ENCODE measurements at places on chromosomes 2 and 18. TPM values are rescaled to one million over a fixed set of nuclear protein-coding genes. Genes with fewer than 3 reads are reported as not detected.

CEP192 gene
- total RNA-seq: 25.8 TPM

ICA1L gene
- 2.3 TPM for total RNA-seq

- DNase-seq: peak; percentile 49
Observed at GRCh38 chr18:58542426-58543159, 86.3 kb downstream of the ALPK2 start.

REG3A gene
- not detected for total RNA-seq

DNA sequence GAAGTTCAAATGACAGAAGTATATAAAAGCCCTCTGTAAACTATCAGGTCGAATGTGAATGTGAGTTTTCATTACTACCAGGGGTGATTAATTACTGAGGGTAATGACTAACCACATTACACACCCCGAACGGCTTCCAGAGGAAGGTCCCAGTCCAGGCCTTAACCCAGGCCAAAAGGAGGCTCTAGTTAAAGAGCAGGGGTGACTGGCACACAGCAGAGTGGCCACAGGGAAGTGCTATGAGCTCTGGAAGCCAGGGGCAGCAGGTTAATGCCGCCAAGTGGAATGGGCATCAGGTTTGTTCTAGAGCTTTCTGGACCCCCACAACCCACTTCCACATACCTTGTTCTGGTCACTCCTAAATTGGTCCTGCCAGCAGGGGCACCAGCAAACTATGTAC, 87.7 kb downstream of the BCL11A start:
- DNase-seq: peak; percentile 71

UGT1A10 gene
- total RNA-seq: not detected

DNA sequence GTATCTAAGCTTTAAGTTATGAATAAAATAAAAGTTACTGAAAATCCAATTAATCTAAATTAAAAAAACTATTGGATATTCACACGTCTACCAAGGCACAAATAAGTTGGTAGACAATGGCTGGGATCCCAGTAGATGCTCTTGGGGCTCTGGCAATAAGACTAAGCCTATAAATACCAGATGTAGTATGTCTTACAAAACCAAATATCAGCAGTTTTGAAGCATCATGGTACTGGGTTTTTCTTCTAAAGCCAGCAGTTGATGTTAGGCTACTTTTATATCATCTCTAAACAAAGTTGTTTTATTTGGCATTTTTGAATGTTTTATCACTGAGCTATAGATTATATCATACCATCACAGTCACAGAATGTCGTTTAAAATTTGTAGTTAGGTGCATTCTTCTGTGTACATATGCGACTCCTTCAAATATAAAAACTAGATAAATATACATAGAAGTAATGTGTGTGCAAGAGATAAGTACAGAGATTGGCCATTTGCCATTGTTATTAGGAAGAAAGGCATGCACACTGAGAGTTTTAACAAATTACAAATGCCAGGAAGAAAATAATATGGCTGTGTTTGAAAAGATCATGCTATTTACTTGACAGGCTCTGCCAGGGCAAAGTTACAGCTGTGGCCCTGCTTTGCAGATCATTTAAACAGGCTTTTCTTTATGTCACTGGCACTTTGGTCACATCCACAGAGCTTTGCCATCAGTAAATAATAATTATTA, 21.6 kb upstream of the TMEM17 start:
- DNase-seq: no peak

DNA sequence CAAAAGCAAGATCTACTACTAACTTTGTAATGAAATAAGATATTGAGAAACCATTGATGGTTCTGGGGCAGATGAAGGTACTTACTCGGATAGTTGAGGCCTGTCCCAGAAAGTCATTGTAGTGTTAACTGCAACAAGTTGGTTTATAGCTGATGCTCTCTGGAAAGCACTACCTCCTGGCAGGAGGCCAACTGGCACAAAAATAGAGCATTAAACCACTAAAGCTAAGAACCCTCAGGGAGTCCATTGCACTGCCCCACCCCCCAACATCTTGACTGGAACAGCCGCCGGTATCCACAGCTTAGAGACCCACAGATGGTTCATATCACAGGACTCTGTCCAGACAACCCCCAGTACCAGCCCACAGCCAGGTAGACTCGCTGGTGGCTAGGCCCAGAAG, 552.5 kb upstream of the CRIM1 start:
- no peak for DNase-seq

GRCh38 chr2:178043266-178043665, 29.3 kb downstream of the PDE11A start:
- DNase-seq: no peak

GRCh38 chr2:21924640-21925285, 801.0 kb downstream of the TDRD15 start:
- DNase-seq: no peak

- DNase-seq: peak; percentile 84
Observed at GRCh38 chr2:112679484-112679883, 33.7 kb downstream of the SLC20A1 start.

DNA sequence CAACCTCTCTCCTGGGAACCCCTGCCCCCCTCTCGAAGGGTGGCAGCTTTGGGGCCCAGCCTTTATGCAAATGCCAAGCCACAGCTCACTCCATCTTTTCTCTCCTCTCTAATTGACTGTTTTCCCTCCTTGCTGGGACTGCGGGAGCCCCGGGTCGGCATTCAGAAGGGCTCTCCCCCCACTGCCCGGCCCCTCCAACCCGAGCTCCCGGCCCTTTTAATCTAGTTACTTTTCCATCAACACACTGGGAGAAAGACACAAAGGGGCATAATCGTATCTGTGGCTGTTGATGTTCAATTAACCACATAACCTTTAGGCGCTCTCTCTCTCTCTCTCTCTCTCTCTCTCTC, 95.4 kb downstream of the INHBB start:
- no peak for DNase-seq

GRCh38 chr2:231387904-231388724, 7.4 kb upstream of the B3GNT7 start:
- DNase-seq: no peak

DNA sequence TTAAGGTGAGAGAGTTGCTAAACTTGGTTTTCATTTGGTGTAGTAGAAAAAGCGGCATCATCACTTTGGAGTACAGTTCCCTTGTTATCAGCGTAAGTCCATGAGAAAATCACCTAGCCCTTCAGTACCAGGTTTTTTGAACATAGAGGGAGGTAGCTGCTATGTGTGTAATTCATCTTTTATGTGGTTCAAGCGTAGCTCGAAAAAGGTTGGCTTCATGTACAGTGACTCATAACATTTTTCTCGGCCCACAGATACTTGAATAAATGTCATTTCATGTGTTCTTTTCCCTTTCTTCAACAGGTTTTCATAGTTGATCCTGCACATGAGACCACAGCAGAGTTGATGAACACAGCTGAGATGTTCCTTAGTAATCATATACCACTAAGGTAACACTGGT, 43.6 kb downstream of the UGGT1 start:
- no peak for DNase-seq

USP14 gene
- total RNA-seq: 22.3 TPM

GRCh38 chr18:3873211-3873610, 423.2 kb downstream of the TGIF1 start:
- DNase-seq: no peak

RUFY4 gene
- total RNA-seq: not detected

- DNase-seq: no peak
Observed at GRCh38 chr2:58378152-58378551, 137.0 kb upstream of the FANCL start.

DNA sequence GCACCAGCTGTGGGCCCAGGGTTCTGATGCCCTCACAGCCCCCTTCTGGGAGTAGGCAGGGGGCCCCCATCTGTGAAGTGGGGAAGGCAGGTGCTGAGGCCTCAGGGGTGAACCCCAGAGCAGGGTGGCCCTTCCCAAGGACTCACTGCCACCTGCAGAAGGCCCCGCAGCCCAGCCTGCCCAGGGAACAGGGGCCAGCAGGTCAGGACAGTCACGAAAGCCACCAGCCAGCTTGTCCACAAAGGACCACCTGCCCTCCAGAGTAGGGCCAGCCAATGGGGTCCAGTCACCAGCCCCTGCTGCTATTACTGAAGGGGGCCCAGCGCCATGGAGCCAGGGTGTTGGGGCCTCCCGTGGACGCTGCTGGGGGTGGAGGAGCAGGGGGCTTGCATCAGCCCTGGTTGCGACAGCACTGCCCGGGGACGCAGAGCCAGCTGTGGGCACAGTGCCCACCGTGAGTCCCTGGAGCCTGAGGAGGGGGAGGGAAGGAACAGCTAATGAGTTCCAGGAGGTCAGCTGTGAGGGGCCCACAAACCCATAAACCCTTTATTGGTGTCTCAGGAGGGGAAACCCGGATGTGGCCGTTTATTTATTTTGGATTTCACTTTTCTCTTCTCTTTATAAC, 11.5 kb upstream of the SNED1 start:
- DNase-seq: no peak

DNA sequence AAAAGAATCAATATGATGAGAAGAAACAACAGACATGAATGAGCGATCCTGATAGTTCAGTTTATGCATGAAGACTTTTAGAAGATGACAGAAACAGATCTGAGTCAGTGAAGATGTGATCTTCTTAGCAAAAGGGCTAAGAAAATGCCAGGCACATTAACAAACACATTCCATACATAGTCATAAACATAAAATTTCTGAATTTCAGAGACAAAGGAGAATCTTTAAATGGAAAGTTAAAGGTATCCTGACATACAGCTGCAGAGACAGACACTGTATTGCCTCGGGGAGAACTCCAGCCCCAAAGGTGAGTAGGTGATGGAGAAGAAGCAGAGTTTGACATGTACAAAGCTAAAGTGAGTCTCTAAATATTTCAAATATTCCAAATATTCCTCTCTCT, 40.6 kb upstream of the FN1 start:
- DNase-seq: no peak

- DNase-seq: no peak
Observed at GRCh38 chr2:188024811-188025210, 266.9 kb upstream of the GULP1 start.

DNA sequence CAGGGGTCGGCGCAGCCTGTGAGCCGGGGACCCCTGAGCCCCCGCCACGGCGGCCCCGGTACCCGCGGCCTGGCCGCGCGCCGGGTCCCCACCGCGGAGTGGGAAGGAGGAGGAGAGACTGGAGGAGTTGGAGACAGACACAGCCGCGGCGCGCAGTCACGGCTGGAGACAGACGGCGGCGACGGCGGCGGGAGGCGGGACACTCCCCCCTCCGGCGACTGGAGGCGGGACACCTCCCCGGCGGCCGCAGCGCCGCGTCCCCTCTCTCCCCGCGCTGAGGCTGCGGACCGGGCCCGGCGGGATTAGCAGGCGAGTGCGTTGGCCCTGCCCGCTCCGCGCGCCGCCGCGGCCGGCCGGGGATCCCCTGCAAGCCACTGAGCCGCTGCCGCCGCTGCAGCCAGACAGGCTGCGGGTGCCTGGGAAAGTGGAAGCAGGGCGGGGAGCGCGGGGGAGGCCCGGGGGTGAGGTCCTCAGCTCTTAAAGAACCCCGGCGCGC, 1.0 kb upstream of the LDLRAD4 start:
- no peak for DNase-seq

SLC9A2 gene
- total RNA-seq: under 0.01 TPM

DNA sequence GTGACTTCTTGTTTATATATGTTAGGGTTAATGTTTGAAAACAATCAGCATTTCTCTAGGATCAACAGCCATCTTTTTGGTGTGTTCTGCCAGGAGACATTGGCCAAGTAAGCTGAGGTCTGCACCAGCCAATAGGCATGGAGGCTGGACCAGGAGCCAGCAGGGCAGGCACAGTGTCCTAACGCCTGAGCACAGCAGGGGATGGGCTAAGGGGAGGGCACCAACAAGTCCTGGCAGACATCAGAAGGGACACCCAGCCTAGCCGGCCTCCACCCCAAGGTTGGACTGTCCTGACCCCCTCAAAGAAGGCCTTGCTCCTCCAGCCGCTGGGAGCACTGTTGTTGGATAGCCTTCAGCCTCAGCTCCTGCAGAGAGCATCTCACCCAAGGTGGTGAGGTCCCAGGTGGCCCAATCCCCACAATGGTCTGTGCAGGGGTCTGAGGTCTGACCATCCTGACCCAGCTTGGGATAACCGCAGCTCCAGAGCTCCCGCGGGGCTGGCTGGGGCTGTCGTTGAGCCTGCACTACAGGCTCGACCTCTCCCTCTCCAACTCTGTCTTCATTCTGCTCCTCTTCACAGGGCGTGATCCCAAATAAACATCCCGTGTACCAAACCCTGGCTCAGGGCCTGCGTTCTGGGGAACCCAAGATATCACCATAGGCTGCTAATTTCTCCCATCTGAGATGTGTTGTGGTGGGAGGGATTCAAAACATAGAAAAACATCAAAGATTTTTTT, 8.1 kb downstream of the TEX44 start:
- no peak for DNase-seq

DNA sequence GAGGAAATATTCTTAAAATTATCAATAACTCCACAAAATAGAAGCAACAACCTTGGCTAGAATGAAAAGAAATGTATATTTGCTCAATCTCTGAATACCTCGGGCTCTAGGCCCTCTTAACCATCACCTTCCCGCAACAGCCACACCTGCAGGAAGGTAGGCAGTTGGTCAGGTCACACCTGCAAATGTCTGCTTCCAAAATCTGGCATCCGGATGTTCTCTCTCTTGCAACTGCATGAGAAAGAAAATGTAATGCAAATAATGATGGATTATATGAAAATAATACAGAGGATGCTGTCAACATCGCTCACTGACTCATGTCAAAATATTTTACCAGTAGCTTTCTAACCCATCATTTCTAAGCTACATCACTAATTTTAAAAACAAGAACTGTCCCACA, 148.3 kb downstream of the SATB2 start:
- DNase-seq: no peak

GRCh38 chr18:67072791-67073190, 443.7 kb downstream of the DSEL start:
- peak; percentile 8 for DNase-seq

MYO5B gene
- total RNA-seq: 31.3 TPM

DNA sequence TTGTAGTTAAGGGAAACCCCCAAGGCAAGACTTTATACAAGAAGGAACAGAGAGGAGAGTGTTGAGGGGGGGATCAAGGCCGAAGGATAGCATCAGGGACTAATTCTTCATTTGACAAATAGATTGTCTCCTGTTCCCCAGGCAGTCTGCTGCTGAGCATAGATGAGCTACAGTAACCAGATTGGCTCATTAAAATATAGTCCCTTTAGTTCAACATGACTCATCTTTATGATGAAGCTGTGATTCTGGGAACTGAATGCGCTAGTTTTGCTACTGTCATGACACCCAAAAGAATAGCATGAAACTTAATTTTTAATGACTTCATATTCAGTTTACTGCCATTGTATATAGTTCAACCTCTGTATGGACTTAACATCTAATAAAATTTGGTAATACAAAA, 35.5 kb downstream of the TMEFF2 start:
- DNase-seq: peak; percentile 28

GRCh38 chr2:195473862-195474261, 183.2 kb upstream of the SLC39A10 start:
- no peak for DNase-seq

- DNase-seq: no peak
Observed at GRCh38 chr2:33696234-33696633, 97.1 kb upstream of the FAM98A start.

GRCh38 chr2:218422403-218423086, 3.6 kb downstream of the VIL1 start:
- no peak for DNase-seq

GRCh38 chr2:96537734-96538486, 1.4 kb downstream of the ARID5A start:
- no peak for DNase-seq

NT5DC4 gene
- not detected for total RNA-seq

Measured in bronchial epithelial cell (primary cell).